ENCODE measurements at places on chromosomes 3 and 15. TPM values are rescaled to one million over a fixed set of nuclear protein-coding genes. Genes with fewer than 3 reads are reported as not detected.

Gene THRB
- polyA plus RNA-seq, result 26.2 TPM

Gene DLL4
- polyA plus RNA-seq, result 8.6 TPM

Gene STAB1
- 31.3 TPM for polyA plus RNA-seq

Gene MKRN3
- polyA plus RNA-seq, result 2.2 TPM

Gene FETUB
- 0.27 TPM for polyA plus RNA-seq

Gene GXYLT2
- 13.9 TPM for polyA plus RNA-seq

Gene PLA2G4E
- polyA plus RNA-seq, result not detected

Gene TMEM212
- 0.09 TPM for polyA plus RNA-seq

Gene ROPN1
- 0.22 TPM for polyA plus RNA-seq

Gene LRRC15
- polyA plus RNA-seq, result not detected

Gene MESP2
- 0.51 TPM for polyA plus RNA-seq

Gene MAPKAPK3
- polyA plus RNA-seq, result 58.8 TPM

Gene DNAH12
- 1.1 TPM for polyA plus RNA-seq

Gene AADACL2
- polyA plus RNA-seq, result not detected

Gene SUCLG2
- polyA plus RNA-seq, result 78.3 TPM

Gene SYNM
- 1.8 TPM for polyA plus RNA-seq

Gene SLC38A3
- 7.2 TPM for polyA plus RNA-seq

Gene FSIP1
- polyA plus RNA-seq, result 1.9 TPM

Gene CXCR6
- 0.30 TPM for polyA plus RNA-seq

Gene CRABP1
- polyA plus RNA-seq, result 57.5 TPM

Gene STAC
- polyA plus RNA-seq, result 13.7 TPM

Gene CLDN16
- polyA plus RNA-seq, result 45.0 TPM

Gene GPR171
- 0.21 TPM for polyA plus RNA-seq

Measured in right renal pelvis (tissue), 4 donors.